ACHN (cell line): ENCODE measurements at places on chromosomes 3 and 15.

DNA sequence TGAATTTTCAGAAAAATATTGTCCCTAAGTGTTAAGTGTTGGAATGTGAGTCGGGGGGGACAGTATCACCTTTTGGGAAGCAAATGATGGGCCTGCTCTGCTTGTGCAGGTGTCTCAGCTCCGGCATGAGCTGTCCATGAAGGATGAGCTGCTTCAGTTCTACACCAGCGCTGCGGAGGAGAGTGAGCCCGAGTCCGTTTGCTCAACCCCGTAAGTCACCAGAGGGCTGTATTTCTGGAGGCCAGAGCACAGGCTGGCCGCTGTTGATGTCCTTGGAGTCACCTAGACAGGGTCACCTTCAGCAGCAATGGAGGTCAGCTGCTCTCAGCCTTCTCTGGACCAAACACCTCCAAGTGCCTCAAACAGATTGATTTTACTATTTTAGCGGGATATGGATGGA lies 78.0 kb downstream of the CCK start:
- DNase-seq = no peak

DNA sequence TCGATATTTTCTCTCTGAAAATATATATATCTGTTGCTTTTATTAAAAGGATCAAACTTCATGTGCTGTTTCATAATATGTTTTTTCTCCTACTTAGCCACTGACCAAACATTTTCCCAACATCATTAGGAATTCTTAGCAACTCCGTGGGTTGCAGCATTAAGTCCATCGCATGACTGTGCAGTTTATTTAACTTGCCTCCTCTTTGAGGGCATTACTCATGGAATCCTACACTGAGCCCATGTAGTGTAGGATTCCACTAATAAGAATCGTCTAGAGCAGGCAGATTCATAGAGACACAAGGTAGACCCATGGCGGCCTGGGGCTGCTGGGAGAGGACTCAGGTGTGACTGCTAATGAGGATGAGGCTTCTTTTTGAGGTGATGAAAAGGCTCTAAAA lies 49.3 kb downstream of the CMTM6 start:
- DNase-seq = no peak

- no peak for DNase-seq
These were observed 447.7 kb downstream of the GABRG3 start for GRCh38 chr15:27418726-27419125.

GRCh38 chr3:130737622-130738021 lies 9.0 kb downstream of the PIK3R4 start:
- no peak for DNase-seq

GRCh38 chr3:106827515-106828213 lies 549.6 kb upstream of the CCDC54 start:
- no peak for DNase-seq

GRCh38 chr15:69735121-69735520 lies 282.5 kb downstream of the RPLP1 start:
- no peak for DNase-seq

DNA sequence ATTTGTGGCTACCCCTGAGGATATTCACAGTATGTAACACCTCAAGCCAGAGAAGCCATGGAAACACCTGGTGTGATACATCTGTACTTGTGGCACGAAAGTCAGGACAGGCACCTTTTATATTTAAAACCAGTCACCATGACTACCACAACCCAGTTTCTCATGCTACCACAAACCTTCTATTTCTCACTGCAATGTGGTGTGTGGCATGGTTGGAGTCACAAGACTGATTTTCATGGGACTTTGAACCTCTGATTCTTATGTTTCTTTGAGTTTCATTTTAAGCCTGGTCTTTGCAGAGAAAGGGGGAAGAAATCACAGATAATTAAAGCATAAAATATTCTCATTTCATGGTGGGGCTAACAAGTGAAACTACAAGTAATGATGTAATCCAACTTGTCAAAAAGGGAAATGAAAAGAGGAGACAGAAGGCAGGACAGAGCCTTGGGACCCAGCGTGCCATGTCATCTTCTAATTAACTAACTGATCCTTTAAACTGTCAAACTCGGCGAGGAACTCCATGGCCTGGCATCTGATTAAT lies 175.9 kb downstream of the PDZRN3 start:
- DNase-seq = no peak

- no peak for DNase-seq
These were observed 708.4 kb upstream of the CBLB start for GRCh38 chr3:106577241-106577640.
